Osteocyte (in vitro differentiated cells): ENCODE measurements at places on chromosomes 7 and 10. TPM values are rescaled to one million over a fixed set of nuclear protein-coding genes. Genes with fewer than 3 reads are reported as not detected.

DNA sequence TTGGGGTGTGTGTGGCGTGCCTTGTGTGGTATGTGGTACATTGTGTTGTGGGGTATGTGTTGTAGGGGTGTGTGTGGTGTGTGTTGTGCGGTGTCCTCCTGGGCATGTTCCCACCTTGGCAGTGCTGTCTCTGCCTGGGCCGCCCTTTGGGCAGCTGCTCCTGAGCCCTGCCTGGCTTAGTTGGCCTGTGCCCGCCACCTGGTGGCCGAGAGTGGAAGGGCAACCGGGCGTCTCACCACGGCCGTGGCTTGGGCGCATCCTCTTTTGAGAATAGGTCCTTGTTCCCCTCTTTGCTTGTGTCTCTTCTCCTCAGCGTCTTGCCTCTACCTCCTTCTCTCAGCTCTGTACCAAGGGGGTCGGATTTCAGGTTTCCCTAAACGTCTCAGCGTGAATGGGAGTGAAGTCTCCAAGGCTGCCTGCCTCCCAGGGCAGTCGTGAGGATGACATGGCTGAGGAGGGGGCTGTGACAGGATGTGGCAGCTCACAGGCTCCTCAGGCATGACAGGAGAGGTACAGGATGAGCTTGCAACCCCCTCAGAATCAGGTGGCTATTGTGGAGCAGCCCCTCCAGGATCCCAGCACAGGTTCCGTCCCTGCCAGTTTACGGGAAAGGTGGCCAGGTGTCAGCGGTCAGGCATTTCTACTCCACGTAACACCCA, 98.4 kb upstream of the PODXL start:
- DNase-seq: peak; percentile 96

DNA sequence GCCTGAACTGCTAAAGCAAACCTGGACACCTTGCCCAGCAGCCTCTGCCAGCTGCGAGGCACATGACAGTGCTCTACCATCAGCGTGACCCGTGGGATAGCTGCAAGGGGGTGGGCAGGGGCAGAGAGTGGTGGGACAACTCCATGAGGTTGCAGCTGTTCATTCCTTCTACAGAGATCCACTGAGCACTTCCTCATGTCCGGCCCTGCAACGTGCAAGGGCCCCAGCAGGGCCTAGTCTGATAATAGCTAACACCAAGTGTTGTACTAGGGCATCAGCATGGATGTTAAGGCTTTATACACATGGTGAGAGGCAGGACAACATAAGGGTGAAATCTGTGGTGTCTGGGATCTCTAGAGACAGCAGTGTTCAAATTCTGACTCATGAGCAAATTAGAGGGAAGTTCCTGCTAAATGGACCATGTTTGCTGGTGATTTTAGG, 14.3 kb downstream of the NOD1 start:
- DNase-seq: no peak

DNA sequence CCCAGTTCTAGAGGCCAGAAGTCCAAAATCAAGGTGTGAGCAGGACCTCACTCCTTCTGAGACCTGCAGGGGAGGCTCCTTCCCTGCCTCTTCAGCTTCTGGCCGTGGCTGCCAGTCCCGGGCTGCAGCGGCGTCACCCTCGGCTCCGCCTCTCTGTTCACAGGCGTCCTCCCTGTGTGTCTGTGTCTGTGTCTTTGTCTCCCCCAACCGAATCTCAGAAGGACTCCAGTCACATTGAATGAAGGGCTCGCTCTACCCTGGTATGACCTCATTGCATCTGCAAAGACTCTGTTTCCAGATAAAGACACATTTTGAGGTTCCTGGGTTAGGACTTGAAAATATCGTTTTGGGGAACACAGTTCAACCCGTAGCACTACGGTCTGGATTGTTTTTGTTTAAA, 33.1 kb upstream of the GALNT11 start:
- no peak for DNase-seq

- no peak for DNase-seq
These were observed 590.9 kb upstream of the ANKRD30A start for GRCh38 chr10:36534471-36535002.

DNA sequence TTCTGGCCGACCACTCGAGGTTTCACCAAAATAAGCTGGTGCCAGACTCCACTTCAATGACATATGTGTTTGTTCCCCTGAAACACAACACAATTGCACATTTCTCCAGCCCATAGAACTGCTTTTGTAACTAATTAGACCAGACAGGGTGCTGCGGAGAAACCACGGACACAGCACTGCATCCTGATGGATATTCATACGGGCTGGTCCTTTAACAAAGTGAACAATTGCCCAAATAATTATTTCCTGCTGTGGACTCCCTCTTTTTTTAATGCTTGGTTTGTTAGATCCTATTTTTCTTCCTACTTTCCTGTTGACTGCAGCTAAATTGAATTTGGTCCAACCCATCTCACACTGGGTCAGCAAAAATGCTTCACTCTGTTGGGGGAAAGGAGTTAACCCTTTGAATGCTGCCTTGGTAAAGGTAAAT, 198.6 kb upstream of the BMPER start:
- DNase-seq: no peak

GRCh38 chr7:125966278-125967048, 1036.8 kb upstream of the POT1 start:
- DNase-seq: no peak

DNA sequence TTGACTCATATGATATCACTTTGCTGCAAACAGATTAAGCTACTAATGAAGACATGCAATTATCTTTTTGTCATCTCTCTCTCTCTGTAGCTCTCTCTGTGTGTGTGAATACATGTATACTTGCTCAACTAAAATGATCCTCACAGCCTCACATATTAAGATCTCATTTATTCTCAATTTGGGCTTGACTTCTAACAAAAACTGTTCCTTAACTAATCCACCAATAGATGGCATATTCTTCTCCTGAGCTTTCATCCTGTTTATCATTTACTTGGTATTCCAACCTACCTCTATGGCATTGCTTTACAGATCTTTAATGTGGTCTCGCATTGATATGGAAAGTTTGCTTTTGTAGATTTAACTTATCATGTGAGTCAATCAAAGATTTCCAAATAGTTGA, 540.4 kb downstream of the CNTNAP2 start:
- no peak for DNase-seq

DNA sequence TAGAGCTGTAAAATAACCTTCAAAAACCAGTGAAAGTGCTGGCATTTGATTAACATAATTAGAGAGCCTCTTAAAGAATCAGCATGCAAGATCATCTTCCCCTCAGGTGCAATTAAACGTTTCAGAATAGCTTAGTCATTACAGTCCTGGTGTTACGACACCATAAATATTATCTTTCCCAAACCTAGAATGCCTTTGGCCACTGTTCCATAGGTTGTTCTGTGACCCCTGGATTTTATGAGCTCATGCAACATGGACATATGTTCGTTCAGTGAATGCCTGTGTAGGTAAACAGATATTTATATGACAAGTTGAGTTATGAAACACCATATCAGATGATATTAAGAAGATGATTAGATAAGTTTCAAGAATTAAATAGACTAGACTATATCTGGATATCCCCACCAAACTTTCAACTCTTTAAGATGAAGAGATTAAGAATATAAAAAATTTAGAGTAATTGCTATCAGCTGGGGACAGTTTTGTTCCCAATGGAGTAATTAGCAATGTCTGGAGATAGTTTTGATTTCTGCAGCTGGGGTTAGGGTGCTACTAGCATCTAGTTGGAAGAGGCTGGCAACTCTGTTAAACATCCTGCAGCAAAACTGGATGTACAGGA, 263.5 kb upstream of the DKK1 start:
- no peak for DNase-seq

DNA sequence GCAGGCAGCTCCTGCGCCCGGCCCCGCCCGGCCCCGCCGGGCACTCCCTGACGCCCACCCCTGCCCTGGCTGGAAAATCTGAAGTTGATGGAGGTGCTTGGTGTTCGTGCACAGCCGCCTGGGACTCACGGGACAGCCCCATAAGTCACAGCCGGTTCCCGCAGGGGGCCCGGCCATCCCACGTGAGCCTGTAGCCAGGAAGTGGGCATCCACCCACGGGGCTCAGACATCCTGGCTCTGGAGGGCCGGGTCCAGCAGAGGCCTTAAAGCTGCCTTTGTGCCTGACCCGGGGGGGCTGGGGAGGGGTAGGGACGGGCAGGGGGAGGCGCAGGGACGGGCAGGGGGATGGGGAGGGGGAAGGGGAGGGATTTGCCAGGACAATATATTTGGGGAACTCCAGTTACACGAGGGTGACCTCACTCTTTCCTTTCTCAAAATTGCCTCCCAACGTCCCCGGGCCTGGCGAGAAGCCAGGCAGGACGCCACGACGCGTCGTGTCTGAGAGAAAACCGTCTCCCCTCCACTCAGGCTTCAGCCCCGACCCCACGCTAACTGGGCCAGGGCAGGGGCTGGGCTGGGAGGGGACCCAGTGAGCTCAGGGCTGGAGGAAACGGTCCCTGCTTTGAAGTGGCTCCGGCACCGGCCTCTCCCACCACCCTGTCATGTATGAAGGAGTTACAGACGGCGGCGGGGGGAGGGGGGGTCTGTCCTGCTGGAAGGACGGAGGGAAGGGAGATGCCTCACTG, 82.1 kb upstream of the PDGFA start:
- DNase-seq: no peak

GRCh38 chr10:120431251-120431651, 25.8 kb upstream of the PLPP4 start:
- DNase-seq: no peak

DNA sequence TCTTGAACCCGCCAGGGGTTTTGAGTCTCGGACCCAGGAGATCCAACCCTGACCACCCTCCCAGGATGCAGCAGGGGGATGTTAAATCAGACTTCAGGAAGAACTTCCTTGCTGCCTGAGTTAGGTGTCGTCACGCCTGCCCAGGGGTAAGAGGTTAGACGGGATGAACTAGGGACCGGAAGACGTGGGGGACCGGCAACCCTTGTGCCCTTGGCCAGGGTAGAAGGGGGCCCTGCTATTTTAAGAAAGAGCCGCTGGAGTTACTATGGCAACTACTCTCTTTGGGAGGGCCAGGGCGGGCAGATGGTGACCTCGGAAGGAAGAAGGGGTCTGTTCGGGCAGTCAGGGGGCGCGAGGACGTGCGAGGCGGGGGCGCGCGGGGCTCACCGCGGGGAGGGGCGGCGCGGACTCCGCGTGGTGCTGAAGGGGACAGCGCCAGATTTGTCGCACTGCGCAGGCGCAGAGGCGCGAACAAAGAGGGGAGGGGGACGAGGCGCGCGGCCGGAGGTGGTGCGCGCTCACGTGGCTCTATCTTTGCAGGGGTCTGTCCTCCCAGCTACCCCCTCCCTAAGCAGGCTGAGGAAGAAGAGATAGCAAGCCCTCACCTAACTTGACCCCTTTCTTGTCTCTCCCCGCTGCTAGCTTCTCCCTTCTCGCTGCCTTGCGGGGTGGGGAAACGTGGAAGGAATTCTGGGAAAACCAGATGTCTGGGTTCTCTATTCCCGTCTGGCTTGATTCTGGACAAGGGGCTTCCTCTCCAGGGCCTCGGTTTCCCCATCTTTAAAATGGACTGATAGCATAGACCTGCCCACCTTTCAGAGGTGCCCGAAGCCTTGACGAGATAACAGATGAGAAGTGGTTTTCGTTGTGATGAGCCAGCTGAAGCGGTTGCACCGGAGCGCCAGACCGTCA, 940 bp upstream of the PSD start:
- no peak for DNase-seq

- DNase-seq: no peak
These were observed 38.4 kb upstream of the TMEM273 start for GRCh38 chr10:49226594-49226993.

- no peak for DNase-seq
These were observed 4.1 kb upstream of the BMPER start for GRCh38 chr7:33901199-33901598.

- no peak for DNase-seq
These were observed 3.1 kb upstream of the STK32C start for GRCh38 chr10:132310701-132311337.

- no peak for DNase-seq
These were observed 47.3 kb upstream of the TECTB start for GRCh38 chr10:112235920-112236319.

DNA sequence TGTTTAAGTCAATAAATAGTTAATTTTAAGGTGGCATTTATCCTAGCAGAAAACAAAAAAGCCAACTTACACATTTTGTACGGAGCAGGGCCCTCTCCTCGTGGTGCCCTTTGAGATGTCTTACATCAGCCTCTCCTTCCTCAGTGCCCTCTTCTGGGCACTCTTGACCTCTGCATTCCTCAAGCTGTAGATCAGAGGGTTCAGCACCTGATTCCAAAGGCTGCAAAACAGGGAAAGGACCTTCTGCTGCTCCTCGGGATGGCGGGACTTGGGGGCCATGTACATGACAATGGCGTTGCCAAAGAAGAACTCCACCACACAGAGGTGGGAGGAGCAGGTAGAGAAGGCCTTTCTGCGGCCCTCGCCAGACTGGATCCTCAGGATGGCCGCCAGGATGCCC, 4.6 kb upstream of the OR2A14 start:
- DNase-seq: no peak

DNA sequence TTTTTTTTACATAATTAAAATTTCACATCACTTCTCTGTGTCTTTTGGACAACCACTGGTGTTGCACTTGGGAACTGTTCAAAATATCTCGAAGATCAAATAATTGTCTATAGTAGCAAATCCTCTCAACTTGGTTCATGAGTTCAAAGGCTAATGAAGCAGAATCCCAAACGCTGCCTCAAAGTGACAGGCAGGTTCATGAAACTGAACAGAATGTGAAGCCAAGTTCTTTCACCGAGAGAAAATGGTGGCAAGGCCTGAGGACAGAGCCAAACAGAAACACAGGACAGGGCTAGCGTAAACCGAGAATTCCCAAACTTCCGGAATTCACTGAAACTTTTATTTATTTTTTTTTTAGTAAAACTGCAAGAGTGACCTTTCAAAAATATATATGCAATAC, 21.1 kb downstream of the SMURF1 start:
- no peak for DNase-seq

DNA sequence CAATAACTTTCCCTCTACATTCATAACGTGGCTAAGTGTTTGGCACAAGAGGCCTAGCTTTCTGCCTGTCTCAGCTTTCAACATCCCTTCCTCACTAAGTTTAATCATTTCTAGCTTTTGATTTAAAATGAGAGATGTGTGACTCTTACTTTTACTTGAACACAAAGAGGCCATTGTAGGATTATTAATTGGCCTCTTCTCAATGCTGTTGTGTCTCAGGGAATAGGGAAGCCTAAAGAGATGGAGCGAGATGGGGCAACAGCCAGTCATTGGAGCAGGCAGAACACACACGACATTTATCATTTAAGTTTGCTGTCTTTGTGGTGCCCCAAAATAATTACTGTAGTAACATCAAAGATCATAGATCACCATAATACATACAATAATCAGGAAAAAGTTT, 167.1 kb upstream of the TRIM24 start:
- DNase-seq: no peak

DNA sequence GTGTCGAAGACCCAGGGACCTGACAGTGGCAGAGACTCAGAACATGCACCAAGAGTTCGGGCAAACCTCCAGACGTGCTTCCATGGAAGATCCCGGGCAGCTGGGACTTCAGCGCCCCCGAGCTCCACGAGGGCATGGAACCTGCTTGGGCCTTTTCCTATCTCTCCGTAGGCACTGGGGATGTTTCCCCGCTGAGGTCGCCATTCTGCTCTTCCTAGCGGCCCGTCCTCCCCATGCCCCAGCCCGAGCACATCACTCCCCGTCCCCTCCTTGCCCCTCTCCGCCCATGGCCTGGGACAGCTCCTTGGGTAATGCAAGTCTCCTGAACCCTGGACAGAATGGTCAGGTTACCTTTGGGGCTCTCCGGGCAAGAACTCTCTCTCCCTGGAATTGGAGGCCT, 32.3 kb upstream of the SHH start:
- no peak for DNase-seq

Gene NEUROD6
- total RNA-seq: not detected in 2 replicates

Gene ESYT2
- 146 and 156 TPM in 2 replicates for total RNA-seq

Gene RGS10
- total RNA-seq: 19.0 and 23.3 TPM in 2 replicates

Gene MARVELD1
- 107 and 111 TPM in 2 replicates for total RNA-seq

Gene MSMB
- total RNA-seq: not detected in 2 replicates

Gene SFRP5
- total RNA-seq: not detected in 2 replicates

Gene TMEM236
- total RNA-seq: 0.08 and 0.11 TPM in 2 replicates
